Activated B cell treated with CpG ODN at 0.5 μM for 24 hours (primary cell): ENCODE measurements at places on chromosomes 6 and 20.
A peak's percentile ranks its signal among the peaks of the same experiment; 100 is the strongest.

GRCh38 chr6:34324738-34325444, 67.6 kb downstream of the NUDT3 start:
- DNase-seq: no peak

DNA sequence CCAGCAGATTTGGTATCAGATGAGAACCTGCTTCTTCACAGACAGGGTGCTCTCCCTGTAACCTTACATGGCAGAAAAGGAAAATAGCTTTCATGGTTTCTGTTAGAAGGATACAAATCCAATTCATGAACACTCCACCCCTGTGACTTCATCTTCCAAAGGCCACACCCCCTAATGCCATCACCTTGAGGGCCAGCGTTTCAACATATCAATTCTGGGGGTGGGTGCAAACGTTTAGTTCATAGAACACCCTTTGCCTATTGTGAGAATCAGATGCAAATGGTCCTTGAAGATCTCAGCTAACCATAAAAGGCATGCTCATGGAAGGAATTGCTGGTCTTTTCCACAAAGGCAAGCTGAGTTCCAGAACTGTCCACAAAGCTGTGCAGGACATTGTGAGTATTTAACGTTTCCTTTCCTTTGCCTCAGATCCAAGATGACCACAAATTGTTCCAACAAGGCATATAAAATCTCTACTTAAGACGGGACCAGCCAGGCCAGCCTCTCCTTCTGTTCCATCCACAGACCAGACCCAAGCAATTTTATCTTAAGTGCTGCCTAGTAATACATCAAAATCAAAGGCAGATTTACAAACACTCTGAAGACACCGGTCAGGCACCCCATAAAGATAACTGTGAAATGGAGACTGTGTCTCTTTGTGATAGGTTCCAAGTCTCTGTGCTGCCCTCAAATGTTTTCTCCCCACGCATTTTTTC, 34.7 kb upstream of the SSTR4 start:
- DNase-seq: no peak

DNA sequence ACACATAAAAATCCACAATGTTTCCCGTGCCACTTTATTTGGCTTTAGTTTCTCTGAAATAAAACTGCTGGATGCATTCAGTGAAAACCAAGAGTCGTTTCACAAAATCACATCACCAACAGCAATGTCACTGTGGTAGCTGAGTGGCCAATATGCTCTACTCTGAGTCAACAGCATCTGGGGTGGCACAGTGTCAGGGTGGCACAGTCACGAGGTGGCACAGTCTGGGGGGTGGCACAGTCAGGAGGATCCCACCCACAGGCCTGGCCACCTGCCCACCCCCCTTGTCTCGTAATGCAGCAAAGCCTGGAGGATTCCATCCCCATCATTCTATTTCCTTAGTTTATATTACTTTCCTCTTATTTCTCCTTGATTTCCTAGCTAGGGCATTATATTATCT, 87.0 kb downstream of the ANKRD60 start:
- no peak for DNase-seq

GRCh38 chr20:50034567-50035180, 51.9 kb downstream of the SNAI1 start:
- no peak for DNase-seq

GRCh38 chr6:3867641-3868502, 18.7 kb downstream of the FAM50B start:
- no peak for DNase-seq

GRCh38 chr20:25042531-25043498, 15.1 kb downstream of the ACSS1 start:
- peak; percentile 57 for DNase-seq

GRCh38 chr20:3563548-3564177, 92.8 kb downstream of the ATRN start:
- no peak for DNase-seq

GRCh38 chr6:11672669-11673068, 105.9 kb downstream of the ADTRP start:
- no peak for DNase-seq

DNA sequence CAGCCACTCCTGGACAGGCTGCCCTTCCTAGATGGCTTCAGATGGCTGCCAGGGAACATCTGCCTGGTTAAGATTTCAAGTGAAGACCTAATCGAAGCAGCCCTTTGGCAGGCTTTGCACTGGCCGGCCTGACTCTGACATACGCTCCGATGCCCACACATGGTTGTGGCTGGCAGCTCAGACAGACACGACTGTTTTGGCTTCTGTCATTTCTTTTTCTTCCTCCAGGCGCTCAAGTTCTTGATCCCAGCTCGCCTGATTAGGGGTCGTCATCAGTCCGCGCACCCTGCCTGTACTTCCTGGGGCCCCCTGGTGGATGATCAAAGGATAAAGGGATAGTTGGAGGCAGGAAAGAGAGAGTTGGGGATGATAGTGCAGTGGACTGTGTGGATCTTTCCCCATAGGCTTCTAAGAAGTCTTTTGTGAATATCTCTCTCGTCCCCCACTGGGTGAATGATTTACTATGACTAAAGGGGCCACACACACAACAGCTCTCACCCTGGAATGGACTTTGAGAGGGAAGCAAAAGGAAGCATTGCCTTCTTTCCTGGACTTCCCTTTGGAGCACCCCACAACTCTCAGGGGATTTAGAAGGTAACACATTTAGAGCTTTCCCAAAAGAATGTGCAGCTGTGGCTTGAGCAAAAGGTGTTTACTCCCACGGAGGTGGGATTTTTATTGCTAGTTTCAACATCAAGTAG, 21.4 kb upstream of the TRAM2 start:
- DNase-seq: no peak

GRCh38 chr6:32255199-32256153, 31.6 kb upstream of the NOTCH4 start:
- DNase-seq: peak; percentile 54

DNA sequence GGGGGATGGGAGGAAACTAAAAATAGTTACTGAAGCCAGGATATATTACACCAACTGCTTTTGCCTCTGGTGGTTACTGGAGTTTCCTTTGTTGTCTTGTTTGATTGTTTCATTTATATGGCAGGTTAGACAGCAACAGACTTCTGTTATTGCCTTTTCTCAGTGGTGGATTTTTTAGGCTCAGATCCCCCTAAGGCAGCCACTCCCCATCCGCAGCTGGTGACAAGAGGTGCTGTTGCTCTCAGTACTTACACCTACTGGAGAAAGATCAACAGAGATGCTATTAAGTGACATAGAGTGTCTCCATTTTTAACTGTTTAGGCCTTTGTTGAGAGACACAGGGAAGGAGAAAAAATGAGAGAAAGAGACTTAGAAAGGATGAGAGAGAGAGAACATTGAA, 552.1 kb downstream of the PKHD1 start:
- DNase-seq: no peak

GRCh38 chr6:136439514-136440190, 110.6 kb downstream of the MAP7 start:
- DNase-seq: no peak

DNA sequence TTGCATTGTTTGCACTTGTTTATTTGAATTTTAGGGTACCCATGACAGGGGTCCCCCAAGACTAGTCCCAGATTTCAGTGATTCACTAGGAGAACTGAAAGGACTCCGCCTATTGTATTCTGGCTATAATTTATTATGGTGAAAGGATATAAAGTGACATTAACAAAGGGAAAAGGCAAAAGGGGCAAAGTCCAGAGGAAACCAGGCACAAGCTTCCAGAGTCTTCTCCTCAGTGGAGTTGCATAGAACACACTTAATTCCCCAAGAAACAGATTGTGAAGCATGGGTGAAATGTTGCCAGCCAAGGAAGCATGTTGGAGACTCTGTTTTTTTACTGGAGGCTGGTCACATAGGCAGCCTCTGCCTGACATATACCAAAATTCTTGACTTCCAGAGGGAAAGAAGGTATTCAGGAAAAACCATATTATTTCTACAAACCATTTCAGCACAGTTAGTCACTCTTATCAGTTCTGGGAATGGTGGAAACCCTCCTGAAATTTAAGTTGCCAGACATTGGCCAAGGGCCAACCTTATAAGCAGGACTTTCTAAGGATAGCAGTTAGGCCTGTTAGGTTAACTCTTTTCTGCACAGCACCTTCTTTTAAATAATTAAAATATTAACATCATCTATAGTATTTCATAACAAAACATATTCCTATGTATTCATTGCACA, 71.8 kb downstream of the FIG4 start:
- DNase-seq: no peak

- DNase-seq: no peak
These were observed 890.3 kb downstream of the C6orf118 start for GRCh38 chr6:164419099-164419498.

DNA sequence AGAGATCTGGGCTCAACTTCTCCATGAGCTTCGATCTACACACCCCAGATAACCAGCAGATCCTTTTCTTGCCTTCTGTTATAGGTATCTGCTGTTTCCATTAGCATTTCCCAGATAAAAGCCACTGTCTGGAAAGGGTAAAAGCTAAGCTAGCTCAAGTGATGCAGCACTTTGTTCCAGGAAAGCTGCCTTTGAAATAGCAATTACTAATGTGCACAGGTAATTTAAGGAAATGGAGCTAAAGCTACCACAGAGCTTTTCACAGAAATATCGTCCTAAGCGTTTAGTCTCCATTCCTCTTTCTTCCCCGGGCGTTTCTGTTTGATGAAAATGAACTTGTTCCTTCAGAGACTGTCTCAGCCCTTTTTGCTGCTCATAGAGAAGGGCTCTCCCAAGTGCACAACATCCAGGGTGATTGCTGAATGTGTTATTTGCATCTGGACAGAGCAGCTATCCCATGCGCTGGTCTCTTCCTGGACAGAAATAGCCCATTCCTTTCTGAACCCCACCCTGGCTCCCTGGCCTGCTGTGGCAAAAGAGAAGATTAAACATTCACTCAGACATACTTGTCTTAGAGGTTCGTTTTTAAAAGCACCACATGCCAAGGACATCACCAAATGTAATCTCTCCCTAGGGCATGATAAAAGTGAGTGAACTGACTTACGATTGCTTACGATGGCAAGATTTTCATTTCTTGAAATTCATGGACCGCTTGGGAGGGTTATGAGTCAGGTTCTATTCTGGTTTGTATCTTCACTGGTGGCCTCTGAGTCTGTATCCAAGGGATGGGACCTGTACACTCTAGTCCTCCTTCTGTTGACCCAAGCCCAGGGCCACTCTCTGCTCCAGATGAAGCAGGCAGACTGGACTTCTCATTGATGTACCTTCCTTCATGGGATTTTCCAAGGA, 429.1 kb upstream of the CDH4 start:
- no peak for DNase-seq

DNA sequence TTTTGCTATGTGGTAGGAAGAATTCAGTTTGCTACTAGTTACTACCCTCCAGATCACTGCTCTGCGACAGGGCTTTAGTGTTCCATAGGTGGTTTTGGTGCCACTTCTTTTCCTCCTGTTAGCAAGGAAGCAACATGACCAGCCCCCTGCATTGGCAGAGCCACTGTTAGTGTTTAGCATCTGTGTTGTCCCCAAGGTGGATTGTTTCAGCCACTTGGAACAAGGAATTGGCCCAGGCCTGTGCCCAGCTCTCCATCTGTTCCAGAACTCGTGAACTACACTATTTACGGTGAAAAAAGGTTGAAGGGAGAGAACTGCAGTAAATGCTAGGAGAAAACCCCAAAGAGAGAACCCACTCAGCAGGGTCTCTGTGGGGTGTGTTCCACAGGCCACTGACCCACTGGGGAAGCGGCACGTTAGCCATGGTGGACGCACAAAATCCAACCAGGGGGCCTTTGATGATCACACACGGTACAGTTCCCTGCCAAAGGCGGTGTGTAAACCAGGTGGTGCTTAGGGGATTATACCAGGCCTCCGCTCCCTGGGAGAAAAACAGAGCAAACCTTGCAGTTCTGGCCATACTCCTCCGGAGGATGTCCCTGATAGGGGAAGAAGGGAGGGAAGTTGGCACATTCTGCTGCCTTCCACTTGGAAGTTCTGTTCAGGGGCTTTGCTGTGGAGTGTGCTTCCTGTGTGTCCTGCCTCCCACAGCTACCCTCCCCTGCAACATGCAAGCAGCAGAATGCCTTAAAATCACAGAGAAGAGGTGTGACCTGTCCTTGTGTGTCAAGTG, 72.3 kb downstream of the LYRM2 start:
- DNase-seq: no peak

- DNase-seq: no peak
These were observed 120.9 kb upstream of the IRAK1BP1 start for GRCh38 chr6:78746457-78746856.

DNA sequence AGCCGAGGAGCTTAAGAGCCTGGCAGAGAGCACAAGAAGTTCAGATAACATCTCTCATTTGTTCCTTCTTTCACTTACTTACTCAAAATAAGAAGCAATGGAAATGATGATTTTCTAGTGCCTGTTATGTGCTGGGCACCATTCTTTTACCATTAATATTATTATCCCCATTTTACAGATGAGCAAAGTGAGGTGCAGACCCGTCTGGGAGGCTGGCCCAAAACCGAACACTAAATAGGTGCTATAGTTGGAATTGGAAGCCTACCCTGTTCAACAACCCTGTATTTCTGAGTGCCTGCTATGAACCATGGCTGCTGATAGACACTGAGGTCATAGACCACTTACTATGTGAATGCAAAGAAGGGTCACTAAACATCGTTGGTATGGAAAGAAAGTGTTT, 25.0 kb upstream of the MTRF1L start:
- DNase-seq: no peak

DNA sequence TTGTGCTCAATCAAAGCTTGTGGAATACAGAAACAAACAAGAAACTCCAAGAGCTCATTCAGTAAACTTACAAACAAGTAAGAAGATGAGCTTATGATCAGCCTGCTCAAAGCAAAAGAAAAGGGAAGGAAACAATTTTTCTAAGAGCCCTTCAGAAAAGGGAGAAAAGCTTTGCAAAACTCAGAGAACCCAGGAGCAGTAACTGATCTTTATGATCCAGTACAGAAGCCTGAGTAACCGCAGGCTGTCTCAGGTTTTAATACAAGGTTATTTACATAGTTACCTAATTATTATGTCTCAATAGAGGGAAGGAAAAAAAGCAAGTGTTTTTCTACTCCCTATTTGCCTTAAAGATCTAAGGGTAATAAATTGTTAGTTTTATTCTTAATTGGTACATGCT, 226.5 kb downstream of the MAFB start:
- DNase-seq: no peak

DNA sequence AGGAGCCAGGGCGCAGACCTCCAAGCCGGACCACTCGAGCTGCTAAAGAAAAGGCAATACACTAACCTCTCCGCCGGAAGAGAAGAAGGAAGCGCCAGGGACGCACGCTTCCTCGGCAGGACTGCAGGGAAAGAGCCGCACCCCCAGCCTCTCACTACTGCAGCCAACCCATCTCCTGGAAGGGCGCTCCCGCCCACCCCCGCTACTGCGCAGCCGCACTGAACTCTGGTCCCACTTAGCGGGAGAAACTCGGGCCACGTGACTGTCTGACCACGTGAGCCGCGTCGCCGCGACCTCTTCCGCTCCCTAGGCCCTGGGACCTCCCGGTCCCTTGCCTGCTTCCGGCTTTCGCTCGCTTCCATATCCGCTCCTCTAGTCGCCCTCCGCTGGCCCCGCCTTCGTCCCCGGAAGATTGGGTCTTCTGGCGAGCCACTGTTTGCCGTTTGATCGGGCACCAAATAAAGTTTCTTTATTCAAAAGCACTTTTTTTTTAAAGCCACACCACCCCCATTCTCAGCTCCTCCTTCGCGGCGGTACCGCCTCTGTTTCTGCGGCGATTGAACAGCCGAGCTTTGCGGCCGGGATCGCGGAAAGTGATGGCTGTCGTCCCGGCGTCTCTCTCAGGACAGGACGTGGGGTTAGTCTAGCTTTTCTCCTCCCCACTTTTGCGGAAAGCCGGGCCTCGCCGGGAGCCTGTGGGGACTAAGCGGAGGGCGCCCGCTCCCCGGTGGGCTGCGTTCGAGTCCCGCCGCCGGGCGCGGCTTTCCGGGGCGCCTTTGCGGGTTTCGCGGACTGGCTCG, at the start of gene RMND1:
TSS of gene RMND1 (minus strand) at position 177 of the 800 bp plus-strand sequence. CDS start 6,315 bp downstream, outside the sequence.
- DNase-seq: peak; percentile 96

- DNase-seq: no peak
These were observed 49.3 kb upstream of the KLHL31 start for GRCh38 chr6:53714888-53715287.
